ENCODE measurements at places on chromosomes 6 and 20.
A peak's percentile ranks its signal among the peaks of the same experiment; 100 is the strongest.

DNA sequence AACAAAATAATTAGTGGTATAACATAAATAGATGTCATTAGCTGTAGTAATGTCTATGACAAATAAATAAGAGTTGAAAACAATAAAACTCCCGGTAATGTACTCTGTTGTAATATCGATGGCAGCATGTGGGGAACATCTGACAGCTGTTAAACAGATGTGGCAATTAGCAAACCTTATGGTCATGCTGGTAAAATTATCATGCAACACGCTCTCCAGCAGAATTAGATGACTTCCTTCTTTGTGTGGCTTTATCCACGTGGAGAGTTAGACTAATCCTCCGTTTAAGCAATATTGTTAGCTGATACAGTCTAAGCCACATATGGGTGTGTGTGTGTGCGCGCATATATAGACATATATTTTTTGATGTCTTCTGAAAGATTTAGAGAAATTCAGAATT lies 77.7 kb upstream of the ZFP64 start:
- DNase-seq: no peak

- no peak for DNase-seq
Observed at GRCh38 chr20:63941282-63942081, 14.7 kb downstream of the UCKL1 start.

- DNase-seq: no peak
Observed at GRCh38 chr6:38673397-38674165, 29.4 kb downstream of the GLO1 start.

- peak; percentile 93 for DNase-seq
Observed at GRCh38 chr6:111573892-111574797, 31.5 kb downstream of the TRAF3IP2 start.

GRCh38 chr6:131858765-131859415 lies 51.1 kb downstream of the ENPP1 start:
- peak; percentile 66 for DNase-seq

- DNase-seq: no peak
Observed at GRCh38 chr20:49580813-49581174, 12.9 kb upstream of the PTGIS start.

DNA sequence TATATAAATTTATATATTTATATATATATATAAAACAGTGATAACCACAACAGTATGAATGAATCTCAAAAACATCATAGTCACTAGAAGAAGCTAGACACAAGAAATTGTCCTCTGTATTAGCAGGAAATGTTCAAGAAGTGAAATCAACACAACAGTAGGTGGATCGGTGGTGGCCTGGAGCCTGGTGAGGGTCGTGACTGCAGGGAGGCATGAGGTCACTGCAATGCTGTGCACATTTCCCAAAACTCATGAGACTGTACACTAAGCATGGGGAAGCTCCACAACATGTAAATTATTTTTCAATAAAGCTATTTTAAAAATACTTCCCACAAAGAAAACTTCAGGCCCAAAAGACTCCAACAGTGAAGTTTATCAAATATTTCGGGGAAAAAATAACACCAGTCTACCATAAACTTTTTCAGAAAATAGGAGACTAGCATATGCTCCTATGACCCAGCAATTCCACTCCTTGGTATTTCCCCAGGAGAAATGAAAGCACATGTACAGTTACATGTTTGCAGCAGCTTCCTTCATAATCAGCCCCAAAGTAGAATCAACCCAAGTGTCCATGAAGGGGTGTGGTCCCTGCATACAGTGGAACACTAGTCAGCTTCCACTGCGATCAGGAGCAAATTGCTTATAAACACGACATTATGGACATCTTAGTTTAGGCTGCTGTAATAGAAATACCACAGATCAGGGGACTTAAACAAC lies 144.2 kb downstream of the TBXT start:
- DNase-seq: no peak

DNA sequence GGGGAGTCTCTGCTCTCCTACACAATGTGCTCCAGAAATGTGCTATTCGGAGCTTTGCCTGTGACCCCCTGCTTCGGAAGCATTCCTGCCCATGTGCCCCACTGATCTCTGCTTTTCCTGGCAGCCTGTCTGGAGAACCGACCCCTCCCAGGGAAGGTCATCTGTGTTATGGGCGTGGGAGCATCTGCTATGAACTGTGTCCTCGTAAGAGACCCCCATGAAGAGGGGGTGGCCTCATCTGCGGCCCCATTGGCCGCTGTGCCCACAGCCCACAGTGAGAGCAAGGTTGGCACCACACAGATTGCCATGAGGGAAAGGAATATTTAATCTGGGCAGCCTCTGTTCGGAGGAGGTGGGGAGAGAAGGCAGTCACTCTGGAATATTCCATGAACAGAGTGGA lies 32.7 kb upstream of the IRF4 start:
- DNase-seq: no peak

- DNase-seq: no peak
Observed at GRCh38 chr20:23318347-23318746, 32.2 kb upstream of the NXT1 start.

- DNase-seq: no peak
Observed at GRCh38 chr6:90530882-90531281, 56.0 kb downstream of the MAP3K7 start.

DNA sequence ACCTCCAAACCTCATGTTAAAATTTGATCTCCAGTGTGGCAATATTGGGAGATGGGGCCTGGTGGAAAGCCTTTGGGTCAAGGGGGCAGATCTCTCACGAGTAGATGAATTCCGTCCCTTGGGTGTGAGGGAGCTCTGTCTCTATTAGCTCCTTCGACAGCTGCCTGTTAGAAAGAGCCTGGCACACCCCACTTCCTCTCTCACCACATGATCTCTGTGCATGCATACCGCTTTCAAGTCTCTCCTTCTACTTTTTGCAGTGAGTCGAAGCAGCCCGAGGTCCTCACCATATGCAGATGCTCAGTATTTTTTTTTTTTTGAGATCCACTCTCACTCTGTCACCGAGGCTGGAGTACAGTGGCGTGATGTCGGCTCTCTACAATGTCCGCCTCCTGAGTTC lies 176.9 kb downstream of the SYNDIG1 start:
- no peak for DNase-seq

DNA sequence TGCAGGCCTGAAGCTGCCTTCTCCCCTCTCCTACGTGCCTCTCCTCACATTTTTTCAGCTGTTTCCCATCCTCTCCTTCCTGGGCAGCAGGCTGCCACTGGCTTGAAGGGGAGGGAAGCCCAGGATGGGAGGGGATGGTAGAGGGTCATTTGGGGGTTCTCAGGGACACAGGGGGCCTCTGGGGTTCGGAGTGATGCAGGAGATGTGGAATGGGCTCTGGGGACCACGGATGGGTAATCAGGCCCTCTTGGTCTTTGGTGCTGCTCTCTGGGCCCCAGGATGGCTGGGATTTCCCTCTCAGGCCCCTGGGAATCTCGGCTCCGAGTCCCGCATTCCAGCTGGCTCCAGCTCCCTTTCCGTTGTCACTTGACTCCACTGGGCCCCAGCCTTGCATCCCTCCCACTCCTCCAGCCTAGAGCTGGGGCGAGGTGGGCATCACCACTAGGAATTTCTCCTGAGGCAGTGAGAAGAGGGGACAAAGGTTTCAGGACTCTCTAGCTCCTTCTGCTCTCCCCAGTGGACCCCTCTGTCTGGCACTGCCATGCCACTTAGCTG lies 2.0 kb upstream of the DDR1 start:
- DNase-seq: no peak

GRCh38 chr6:114100215-114100994 lies 129.5 kb upstream of the HDAC2 start:
- peak; percentile 60 for DNase-seq

GRCh38 chr6:158816803-158817727 lies 2.1 kb downstream of the EZR start:
- peak; percentile 33 for DNase-seq

DNA sequence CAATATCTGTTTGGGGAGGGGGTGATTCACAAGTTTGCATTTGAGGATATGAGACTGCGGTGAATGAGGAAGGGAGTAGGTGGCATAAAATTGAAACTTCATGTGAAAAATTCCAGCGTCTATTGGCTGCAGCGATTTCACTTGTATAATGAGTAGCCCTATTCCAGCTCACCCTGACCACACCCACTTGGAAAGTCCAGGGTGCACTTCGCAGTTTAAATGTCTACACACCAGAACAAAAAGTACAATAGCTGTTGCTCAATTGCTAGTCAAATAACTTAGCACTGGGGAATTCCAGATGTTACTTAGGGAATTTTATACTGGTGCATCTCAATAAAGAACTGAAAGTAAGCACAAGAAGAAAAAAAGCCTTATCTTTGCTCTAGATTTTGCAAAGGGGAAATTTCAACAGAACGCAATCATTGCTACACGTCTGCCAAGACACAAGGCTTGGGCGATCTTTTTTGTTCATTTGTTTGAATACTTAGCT lies 6.3 kb downstream of the TNFAIP3 start:
- DNase-seq: peak; percentile 84

- DNase-seq: no peak
Observed at GRCh38 chr20:9993137-9993536, 41.6 kb upstream of the ANKEF1 start.

DNA sequence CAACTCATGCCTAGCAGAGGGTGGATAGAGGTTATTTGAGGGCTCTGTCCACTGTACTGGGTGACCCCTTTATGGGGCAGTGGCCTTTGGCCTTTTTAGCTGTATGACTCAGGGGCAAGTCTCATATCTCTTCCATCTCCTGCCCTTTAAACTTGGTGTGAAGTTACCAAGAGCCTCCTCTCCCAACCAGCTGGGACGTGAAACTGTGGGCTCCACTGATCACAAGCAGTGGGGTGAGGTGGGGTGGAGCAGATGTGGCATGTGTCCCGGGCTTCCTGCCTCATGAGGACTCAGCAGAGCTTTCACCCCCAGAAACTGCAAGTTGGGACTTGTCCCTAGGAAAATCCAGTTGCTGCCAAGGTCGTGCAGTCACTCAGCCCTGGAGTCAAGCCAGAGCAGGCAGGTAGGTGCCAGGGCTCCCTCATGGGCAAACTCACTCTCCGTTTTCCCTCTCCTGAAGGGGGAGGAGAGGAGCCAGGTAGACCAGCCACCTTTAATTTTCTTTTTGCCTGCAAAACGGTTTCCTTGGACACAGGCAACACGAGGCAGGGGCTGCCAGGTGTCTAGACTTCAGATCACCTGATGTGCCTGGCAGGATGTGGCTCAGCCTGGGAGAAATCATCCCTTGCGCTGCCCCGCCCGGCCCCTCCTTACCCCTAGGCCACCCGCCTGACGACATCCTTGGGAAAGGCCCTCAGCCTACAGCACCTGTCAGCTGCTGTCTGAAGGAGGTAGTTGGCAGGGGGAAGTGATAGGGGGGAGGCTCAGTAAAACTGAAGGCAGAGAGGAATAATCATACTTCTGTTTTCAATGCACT lies 4.0 kb downstream of the CDKN1A start:
- peak; percentile 45 for DNase-seq

DNA sequence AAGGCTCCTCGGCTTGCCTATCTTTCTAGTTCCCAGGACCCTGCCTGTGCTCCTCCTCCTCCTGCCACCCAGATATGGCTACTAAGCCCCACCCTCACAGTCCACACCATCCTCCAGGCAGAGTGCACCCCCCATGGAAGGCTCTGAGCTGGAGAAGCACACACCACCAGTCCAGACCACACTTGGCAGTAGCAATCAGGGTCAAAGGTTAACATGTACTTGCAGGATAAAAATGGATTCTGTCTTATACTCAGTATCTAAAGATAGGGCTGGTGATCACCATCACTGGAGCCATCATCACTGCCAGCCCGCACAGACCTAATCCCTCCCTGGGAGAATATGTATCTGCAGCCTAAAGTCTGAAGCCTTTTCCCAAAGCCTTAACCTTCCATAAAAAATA lies 83.4 kb downstream of the PRKN start:
- DNase-seq: no peak

DNA sequence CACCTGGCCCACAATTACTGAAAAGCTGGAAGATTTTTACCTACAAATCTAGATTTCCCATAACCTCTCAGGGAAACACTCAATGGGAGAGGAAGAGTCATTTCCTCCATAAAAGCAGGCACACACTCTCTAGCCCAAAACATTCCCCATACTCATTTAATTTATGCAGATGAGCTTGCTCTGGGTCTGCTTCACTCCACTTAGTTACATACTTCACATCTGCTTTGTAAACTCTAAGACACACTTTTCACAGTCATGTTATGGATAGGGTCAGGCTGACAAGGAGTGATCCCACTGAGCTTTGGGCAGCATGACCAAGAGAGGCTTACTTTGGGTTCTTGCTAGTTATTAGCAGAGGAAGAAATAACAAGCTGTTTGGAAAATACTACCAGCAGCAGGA lies 27.4 kb downstream of the TRPC4AP start:
- no peak for DNase-seq

DNA sequence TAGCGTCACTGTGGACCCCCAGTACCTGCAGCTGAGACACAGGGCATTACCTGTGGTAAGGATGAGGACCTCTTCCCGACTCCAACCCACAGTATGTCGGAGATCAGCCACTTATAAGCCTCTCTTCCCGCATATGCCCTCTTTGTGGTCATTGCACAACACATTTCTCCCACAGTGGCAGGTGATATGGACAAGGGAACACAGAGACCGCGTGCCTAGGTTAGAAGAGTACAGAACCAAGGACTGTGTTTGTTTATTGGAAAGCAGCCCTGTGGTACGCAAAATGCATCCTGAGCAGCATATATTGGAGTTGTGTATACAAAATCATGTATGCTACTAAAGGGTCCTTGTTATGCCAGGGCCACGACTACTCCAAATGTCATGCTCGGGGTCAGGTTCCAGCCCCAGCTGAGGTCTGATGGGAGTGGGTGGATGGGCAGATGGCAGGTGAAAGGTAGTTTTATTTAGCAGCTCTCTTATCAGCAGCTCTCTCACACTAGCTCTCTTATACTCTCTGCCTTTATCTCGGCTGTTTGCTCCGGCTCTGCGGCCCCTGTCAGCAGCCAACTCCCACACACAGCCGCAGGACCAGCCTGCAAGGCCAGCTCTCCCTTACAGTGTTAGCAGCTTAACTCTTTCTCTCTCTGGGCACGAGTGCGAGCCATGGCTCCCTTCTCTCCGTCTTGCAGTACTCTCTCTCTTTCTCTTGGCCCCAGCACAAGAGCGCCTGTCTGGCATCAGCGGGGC lies 569.0 kb downstream of the KIF16B start:
- no peak for DNase-seq

- no peak for DNase-seq
Observed at GRCh38 chr6:108721286-108721685, 126.9 kb upstream of the ARMC2 start.

DNA sequence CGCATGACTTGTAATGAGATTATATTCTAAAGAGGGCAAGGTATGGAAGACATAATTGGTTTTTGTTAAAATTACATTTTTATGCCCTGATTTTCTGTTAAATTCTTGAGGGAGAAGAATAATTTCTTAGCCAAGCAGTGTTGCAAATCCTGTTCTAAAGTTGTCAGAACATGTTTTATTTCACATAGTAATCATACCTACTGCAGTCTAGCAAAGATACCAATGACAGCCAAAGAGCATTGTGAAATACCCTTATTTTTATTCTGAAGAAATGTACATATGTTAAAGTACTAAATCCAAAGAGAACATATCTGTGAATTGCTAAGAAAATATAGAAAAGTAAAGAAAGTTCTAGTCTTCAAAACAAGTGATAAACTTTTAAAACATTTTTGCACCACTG lies 39.6 kb upstream of the SMIM8 start:
- no peak for DNase-seq

- DNase-seq: no peak
Observed at GRCh38 chr20:23242556-23243180, 107.9 kb upstream of the NXT1 start.

Data from EL (cell line).